ENCODE measurements at places on chromosomes 6 and 20.

GRCh38 chr6:81772741-81773140 lies 20.3 kb upstream of the TENT5A start:
- DNase-seq, result peak; percentile 68

DNA sequence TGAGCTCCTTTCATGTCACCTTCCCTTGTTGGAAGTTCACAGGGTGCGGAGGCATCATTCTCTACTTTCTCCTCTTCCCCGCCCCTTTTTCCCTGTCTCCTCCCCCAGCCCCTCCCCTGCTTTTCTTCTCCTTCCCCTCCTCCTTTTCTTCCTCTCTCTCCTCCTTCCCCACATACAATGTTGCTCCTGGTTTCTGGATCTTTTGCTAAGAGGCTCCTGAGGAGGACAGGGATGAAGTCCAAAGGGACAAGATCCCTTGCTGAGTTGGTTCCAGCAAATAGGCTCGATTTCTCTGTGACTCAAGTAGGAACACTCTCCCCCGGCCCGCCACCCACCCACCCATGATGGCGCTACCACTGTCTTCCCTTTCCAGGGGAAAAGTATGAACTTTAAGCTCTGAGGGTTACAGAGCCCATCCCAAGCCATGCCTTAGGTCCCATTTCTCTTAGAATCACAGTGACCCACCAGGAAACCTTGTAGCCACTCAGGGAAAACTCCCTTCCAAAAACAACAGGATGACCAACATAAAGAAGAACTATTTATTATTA lies 852 bp upstream of the TFEB start:
- no peak for DNase-seq

GRCh38 chr20:41746635-41747034 lies 128.5 kb upstream of the CHD6 start:
- no peak for DNase-seq

DNA sequence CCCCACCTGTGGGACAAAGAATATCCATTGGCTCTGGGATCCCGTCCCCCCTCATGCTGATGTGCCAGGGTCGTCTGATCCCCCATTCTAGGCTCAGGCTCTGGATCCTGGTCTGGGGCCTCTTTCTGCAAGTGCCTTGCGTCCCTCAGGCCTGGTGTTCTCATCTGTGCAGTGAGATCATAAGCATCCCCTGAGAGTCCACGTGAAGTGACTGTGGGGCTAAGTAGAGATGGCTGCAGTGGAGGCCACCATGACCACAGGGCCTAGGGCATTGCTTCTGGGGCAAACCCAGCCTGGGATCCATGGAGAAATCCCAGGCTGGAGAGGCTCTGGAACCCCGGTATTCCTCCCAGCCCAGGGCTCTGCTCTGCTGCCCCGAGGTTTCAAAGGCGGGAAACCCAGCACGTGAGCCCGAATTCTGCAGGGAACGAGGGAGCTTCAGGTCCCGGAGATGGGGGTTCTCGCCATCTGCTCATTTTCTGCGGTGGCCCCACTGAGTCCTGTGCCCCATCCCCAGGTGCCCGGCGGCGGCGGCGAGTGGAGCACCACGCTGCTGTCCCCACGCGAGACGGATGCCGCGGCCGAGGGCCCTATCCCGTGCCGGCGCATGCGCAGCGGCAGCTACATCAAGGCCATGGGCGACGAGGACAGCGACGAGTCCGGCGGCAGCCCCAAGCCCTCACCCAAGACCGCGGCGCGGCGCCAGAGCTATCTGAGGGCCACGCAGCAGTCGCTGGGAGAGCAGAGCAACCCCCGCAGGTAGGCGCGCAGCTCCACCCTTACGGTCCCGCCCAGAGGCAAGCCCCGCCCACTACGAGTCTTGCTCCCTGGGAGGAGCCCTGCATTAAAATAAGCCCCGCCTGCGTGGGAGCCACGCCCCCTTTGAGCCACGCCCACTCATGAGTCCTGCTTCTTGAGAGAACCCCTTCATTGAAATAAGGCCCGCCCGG lies 105.5 kb upstream of the MYL9 start:
- DNase-seq, result peak; percentile 50

GRCh38 chr6:158095031-158095430 lies 73.0 kb downstream of the SERAC1 start:
- DNase-seq, result no peak

GRCh38 chr20:20860078-20860806 lies 147.8 kb upstream of the RALGAPA2 start:
- DNase-seq, result peak; percentile 72

GRCh38 chr6:5656226-5656625 lies 350.5 kb downstream of the NRN1 start:
- no peak for DNase-seq

- DNase-seq, result no peak
These were observed 145.8 kb downstream of the OR2B2 start for GRCh38 chr6:27766405-27766804.
